A172 (cell line): ENCODE measurements at places on chromosomes 4 and X.

DNA sequence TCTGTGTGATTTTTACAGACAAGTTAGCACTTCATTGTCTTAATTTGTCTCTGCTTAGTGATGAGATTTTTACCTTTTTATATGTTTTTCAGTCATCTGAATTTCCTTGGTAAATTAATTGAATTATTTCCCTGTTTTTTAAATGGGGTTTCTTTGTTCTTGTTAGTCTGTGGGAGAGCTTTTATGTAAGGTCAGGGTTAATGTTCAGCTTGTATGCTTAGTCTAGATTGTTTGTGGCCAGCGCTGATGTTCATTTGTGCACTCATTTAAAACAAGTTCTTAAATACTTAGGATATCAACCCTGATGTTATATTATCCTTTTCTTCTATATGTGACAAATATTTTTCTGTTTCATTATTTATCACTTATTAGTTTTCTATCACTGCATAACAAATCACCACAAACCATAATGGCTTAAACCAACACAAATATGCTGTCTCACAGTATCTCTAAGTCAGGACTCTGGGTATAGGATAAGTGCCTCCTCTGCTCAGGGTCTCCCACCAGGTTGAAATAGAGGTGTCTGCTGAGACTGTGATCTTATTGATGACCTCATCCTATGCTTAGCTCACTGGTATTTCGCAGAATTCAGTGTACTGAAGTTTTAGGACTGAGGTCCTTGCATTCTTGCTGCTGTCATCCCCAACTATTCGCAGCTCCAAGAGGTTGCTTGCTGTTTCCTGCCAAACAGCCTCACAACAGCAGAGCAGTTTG, 53.2 kb downstream of the ATP10D start:
- no peak for DNase-seq

DNA sequence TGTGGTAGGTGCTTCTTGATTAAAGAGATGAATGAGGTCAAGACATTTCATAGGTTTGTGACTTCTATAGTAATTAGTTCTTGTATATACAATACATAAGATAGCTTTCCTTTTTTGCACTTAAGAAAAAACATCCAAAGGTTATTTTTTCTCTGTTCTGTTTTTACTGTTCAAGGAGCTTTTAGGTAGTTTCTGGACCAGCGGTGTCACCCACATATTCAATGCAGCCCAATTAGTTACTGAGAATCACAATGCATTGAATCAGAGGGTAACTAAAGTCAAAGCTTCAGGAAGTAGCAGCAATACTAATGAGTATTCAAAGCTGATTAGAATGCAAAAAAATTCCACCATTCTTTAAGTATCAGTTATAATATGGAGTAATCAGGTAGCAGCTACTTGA, 211.6 kb downstream of the SH2D1A start:
- DNase-seq = no peak

DNA sequence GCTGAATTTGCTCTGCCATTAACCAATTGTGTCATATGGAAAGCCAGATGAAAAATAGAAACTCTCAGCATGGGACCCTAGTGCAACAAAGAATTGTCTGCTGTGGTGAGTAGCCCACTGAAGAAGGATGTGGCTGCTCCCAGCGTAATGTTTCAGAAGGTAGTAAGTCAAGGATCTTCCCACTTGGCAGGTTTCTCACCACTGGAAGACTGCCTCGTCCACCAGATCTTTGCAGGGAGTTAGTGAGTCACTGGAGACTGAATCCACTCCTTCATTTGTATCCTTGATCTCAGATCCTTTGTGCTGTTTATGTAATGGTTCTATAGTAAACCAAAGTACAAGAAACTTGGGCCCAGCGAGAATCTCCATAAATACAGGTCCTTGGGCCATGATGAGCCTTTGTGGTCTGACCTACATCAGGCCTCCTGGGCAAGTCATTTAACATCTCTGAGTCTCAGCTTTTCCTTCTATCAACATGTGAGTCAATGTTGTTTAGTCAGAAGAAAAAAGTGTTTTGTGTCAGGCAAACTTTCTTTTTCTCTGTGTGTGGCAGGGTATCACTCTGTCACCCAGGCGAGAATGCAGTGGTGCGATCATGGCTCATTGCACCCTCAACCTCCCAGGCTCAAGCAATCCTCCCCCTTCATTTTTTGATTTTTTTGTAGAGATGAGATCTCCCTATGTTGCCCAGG, 78.0 kb upstream of the CCDC160 start:
- DNase-seq = no peak

GRCh38 chr4:74217365-74217764, 59.4 kb downstream of the MTHFD2L start:
- peak; percentile 65 for DNase-seq
